ENCODE measurements at places on chromosomes 13 and 19.

DNA sequence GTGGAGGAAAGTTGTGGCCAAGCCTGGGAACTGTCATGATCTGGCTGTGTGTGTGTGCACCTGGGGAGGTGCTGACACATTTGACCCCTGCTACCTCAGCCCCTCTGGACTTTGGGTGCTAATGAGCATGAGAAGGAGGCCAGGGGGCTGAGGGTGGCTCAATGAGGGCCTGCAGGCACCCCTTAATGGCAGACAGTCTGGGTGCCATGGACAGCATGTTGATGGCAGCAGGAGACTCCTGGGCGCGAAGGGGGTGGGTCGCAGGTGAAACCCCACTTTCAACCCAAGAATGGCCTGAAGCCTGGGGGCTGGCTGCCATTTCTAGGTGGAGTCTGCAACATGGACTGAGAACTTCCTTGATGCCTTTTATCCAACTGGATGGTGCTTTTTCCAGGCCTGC lies 216.4 kb upstream of the TRPC4 start:
- DNase-seq: no peak

DNA sequence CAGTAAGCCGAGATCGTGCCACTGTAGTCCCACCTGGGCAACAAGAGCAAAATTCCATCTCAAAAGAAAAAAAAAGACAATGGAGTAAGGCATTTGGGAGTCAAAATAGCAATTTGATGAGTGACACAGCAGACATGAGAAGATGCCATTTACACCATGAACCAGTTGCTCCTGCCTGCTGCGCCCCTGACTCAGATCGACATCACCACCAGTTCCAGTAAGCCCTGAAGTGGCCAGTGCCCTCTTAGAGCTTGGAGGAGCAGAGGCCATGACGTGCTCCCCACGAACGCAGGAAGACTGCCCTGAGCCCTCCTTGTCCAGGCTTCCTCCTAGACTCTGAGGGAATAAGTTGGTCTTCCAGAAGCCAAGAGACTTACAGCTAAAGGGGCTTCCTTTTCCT lies 339.2 kb downstream of the MYO16 start:
- DNase-seq: no peak

GRCh38 chr13:50344717-50345116 lies 329.5 kb downstream of the KCNRG start:
- DNase-seq: no peak

DNA sequence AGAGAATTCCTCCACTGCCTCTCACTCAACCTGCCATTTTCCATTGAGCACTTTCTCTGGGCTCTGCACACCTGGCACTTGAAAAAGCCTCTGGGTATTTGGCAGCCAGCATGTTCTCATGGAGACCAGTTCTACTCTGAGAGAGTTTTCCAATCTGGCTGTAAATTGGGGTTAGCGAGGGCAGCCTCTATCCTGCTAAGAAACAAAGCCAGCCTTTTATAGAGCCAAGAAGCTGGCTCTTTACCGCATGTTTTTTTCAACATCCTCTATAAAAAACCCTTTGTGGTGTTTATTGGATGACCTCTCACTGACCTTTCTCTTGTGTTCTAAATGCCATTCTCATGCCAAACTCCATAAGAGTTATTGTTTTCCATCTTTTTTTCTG lies 52.6 kb upstream of the RCBTB2 start:
- peak; percentile 41 for DNase-seq

GRCh38 chr13:32423592-32423991 lies 4.3 kb downstream of the N4BP2L1 start:
- no peak for DNase-seq

DNA sequence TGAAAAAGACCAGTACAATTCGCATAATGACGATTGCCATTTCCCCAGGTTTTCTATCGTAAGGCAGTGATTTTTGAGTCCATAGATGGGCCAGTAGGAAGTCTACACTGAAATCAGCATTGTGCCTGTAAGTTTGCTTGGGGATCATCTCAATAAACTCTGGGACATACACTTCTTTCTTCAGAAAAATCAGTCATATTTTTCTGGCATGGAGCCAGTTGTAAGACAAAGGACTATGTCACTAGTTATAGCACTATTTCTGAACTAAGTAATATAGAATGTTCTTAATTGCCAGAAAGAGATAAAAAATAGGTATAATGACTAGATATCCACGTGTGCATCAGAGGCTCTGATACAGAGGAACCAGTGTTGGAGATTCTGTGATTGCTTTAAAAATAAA lies 243.5 kb downstream of the LMO7 start:
- DNase-seq: no peak

Measured in NCI-H226 (cell line).